PC-9 (cell line): ENCODE measurements at places on chromosomes 3 and 15. TPM values are rescaled to one million over a fixed set of nuclear protein-coding genes. Genes with fewer than 3 reads are reported as not detected.

GRCh38 chr15:90596943-90597342, 67.2 kb downstream of the CRTC3 start:
- no peak for DNase-seq

HRG gene
- total RNA-seq, result 0.58 and 1.3 TPM in 2 replicates

GRCh38 chr3:152650177-152650576, 184.8 kb upstream of the P2RY1 start:
- DNase-seq, result no peak

- no peak for DNase-seq
These were observed 292.9 kb upstream of the RORA start for GRCh38 chr15:61521953-61522352.

GOLGA6D gene
- total RNA-seq, result not detected in 2 replicates

GRCh38 chr3:60065227-60065868, 1015.5 kb upstream of the CFAP20DC start:
- no peak for DNase-seq

- DNase-seq, result no peak
These were observed 420.7 kb downstream of the SI start for GRCh38 chr3:164657631-164658030.

GRCh38 chr3:190055773-190056172, 64.9 kb downstream of the P3H2 start:
- DNase-seq, result no peak

GRCh38 chr3:27642796-27643195, 79.3 kb downstream of the EOMES start:
- no peak for DNase-seq
